Left kidney (tissue), 8 donors: ENCODE measurements at places on chromosomes 12 and 14.

GRCh38 chr12:78229591-78230101 is 399.0 kb downstream of the NAV3 start:
- no peak for DNase-seq

DNA sequence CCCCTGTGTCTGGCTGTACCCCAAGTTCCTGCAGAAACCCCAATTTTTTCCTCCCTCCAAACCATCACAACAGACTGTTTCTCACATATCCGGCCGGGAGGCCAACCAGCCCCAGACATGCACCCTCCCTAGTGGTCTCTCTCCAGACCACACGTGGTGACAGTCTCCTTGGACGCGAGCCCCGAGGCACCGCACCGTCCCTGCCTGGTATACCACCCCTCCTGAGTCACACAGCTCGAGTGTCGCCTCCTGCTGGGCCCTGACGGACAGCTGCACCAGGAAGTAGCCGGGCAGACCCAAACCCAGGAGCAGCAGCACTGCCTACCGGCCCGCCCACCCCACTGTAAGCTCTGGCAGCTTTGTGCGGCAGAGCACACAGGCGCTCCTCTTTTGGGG is 97.4 kb downstream of the RFLNA start:
- no peak for DNase-seq

DNA sequence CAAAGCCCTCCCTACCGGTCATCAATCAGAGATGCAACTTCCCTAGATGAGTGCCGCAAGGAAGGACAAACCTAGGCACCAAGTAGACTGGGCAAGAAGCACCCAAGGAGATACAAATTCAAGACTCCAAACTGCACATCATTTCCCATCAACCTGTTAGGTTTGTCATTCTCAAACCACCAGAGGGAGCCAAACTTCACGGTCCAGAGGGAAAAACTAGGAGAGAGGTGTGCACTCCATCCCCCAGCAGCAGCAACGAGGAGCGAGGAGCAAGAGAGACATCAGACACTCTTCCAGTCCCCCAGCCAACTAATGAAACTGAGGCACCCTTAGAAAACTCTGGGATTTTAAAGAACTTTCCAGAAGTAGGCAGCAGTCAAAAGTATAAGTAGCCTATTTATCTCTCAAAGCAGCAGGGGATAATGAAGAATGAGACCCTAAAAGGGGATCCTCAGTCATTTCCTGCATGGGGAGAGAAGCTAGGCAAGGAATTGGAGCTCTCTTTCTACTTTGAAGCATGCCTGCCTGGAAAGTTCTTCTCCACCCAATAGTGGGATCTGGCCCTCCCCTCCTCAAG is 37.0 kb upstream of the NT5DC3 start:
- peak; percentile 73 for DNase-seq

DNA sequence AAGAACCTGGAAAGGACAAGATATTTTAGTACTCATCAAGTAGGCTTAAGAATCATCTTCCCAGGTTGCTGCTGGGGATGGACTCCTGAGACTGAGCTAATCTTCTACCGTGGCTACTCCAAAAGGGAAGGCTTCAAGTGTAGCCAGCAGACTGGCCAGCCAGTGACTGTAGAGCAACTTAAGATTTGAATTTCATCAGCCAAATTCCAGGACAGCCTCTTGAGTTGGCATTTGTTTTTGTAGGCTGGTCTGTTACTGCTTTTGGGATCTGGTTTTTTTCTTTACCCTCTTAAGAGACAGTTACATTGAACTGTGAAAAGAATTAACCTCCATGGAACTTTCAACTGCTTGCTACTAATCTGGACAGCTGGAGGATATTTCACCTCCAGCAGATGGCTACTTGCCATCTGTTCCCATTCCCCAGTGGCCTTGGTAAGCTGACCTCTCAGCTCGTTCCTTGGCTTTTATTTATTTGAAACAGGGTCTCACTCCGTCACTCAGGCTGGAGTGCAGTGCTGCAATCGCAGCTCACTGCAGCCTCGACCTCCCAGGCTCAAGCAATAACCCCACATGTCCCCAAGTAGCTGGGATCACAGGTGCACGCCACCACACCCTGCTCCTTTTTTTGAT is 20.7 kb downstream of the VTI1B start:
- DNase-seq = no peak

DNA sequence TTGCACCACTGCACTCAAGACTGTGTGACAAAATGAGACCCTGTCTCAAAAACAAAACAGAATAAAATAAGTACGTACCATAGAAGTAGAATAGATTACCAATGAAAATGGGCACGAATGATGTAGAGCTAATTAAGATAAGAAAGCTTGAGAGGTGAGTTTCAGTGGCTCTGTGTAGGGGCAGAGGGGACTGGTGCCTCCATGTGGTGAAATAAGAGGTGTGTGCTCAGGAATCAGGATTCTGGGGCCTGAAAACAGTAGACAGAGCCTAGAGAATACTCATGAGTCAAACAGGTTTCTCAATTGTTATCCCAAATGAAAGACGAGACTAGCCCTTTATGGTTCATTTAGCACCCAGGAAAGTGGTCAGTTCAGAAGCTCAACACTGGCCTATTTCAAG is 1145.1 kb downstream of the FLRT2 start:
- DNase-seq = no peak

GRCh38 chr14:57797160-57797559 is 68.7 kb downstream of the SLC35F4 start:
- no peak for DNase-seq

DNA sequence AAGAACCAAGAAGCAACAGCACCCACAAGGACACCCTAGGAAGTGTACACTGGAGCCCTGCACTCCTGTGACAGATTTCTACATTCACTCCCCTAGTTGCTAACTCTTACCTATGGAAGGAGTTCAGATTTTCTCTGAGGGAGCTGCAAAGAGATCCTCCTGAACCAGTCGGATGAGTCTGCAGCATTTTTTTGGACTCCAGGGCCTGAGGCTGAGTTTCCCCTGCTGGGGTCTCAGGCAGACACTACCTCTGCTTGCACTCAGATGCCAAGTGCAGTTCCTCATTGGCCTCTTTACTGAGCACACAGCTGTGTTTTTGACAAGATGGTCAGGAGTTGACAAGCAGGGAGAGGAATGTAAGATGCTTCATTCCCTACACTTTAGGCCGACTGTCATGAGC is 153.2 kb upstream of the RBM19 start:
- no peak for DNase-seq

DNA sequence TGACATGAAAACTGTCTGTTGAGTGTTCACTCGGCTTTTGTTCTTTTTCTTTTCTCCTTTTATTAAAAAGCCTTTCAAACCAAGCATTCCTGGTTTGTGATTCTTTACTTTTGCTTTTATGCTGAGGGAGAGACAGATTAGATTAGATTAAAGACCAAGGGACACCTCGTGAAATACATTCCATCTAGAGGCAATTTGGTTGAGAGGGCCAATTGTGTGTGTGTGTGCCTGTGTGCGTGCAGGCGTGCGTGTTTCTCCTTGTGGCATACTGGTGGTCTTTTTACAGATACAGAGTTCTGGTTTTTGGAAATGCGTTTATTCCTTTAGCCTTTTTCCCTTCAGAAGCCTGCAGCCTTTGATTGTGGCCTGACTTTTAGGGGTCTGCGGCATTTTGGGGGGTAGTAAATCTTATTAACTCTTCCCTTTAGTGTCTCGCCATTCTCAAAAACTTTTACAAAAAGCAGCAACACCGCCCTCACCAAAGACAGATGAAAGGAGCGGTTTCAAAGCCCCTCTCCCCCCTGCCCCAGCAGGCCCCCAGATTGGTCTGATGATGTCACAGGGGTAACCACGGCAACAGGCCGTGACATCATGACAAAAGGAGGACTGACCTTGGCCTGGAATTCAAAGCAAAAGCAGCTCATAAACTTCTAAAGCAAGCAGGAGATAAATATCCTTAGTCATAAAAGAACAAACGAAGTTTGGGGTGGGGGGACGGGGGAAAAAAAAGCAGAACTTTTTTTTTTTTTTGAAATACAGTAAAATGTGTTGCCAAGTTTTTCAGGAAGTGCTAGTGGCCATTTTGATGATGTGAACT is 84.1 kb upstream of the TBX3 start:
- peak; percentile 74 for DNase-seq

- no peak for DNase-seq
These were observed 3.3 kb upstream of the KRT18 start for GRCh38 chr12:52945389-52946232.

DNA sequence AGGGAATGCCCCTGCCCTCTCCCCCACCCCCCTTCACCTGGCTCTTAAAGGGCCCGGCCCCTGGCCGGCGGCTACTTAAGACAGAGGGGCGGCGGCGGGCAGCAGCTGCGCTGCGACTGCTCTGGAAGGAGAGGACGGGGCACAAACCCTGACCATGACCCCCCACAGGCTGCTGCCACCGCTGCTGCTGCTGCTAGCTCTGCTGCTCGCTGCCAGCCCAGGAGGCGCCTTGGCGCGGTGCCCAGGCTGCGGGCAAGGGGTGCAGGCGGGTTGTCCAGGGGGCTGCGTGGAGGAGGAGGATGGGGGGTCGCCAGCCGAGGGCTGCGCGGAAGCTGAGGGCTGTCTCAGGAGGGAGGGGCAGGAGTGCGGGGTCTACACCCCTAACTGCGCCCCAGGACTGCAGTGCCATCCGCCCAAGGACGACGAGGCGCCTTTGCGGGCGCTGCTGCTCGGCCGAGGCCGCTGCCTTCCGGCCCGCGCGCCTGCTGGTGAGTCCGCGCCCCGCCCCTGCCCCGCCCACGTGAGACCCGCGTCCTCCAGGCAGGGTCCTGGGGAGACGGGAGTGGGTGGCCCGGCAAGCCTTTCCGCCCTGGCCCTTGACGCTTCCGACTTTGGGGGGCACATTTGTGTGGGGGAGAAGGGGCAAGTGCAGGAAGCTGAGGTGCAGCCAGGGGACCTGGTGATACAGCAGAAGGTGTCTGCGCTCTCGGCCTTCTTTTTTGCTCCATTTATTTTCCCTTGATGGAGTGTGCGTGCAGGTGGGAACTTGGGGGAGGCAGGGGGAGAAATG is at the start of gene IGFBP6:
IGFBP6 (plus strand) TSS at position 104 of the 790 bp plus-strand sequence; CDS start at position 155, 51 bp downstream.
- no peak for DNase-seq

GRCh38 chr14:91839749-91840148 is 27.6 kb downstream of the TC2N start:
- no peak for DNase-seq

DNA sequence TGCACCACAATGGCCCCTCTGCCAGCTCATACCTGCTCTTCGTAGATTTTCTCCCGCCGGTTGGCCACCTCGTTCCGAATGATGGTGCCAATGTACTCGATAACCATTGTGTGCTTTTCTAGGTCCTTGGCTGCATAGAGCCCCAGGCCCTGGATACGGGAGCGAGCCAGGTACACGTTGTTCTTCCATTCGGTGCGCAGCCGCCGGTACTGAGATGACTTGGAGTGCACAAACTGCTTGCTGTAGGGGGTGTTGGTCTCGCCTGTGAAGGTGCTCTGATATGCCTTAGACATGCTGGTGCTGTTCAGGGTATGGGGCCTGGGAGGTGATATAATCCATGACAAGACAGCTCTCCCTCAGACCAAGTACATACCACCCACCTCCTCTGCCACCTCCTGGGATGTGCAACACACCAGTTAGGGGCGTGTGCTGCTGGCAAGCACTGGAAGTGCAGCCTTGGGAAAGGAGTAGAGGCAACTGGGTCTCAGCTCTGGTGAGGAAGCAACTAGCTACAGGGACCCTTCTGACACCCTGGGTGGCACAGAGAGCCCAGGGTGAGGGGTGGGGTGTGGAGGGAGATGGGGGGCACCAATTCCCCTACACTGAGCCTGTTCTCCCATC is 4.1 kb upstream of the PRKAG1 start:
- DNase-seq = no peak
